SK-N-SH (cell line): ENCODE measurements at places on chromosomes 7 and 10. TPM values are rescaled to one million over a fixed set of nuclear protein-coding genes. Genes with fewer than 3 reads are reported as not detected.
A peak's percentile ranks its signal among the peaks of the same experiment; 100 is the strongest.

- DNase-seq: no peak
- H3K36me3 ChIP-seq: peaks cover 41% of the 10 kb centered on the region
- H3K4me3 ChIP-seq: no peak overlapping the region
- no peaks in the 10 kb centered on the region for H3K27me3 ChIP-seq
These were observed 73.6 kb upstream of the DNAJB6 start for GRCh38 chr7:157263156-157263555.

DNA sequence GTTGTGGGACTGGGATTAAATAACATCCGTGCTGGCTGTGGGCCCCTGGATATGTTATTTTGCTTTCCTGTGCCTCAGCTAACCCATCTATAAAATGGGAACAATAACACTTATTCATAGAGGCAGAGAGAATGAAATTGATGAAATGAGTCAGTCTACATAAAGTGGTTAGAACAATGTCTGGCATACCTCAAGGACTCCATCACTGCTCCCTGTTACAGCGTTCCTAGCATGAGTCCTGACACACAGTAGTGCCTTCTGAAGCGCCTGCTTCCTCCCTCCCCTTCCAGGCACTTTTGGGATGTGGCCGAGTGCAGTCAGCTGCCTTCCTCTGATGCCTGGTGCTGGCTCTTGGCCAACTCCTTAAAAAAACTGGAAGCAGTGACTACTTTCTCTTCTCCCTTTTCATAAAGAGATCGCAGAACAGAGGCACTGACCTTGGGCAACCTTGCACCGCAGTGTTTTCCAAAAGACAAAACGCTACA, 108.4 kb upstream of the ZMIZ1 start:
- no peaks in the 10 kb centered on the region for H3K36me3 ChIP-seq
- H3K4me3 ChIP-seq: no peak overlapping the region
- no peaks in the 10 kb centered on the region for H3K27me3 ChIP-seq
- no peak for DNase-seq
- H3K27ac ChIP-seq: no peak overlapping the region
- peaks cover 23% of the 10 kb centered on the region for H3K4me1 ChIP-seq

ATAD1 gene
- 13.5 and 21.0 TPM in 2 replicates for polyA plus RNA-seq

DNA sequence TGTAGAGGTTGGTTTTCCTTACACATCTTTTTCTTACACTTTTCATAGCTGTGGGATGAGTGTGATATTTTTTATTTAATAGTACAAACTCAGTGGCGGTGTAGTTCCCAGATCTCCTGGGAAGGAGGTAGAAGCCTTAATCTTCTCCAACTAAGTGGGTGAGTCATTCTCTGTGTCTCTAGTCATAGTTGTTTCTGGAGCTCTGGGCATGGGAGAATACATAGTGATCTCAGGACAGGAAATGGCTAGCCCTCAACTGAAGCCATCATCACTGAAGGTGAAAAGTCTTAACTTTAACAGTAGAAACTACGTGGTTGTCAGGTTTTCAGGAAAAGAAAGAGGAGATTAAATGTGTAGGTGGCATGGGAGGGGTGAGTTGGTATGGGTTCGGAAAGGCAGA, 319.4 kb upstream of the FZD8 start:
- no peaks in the 10 kb centered on the region for H3K27me3 ChIP-seq
- no peak overlapping the region for H3K4me3 ChIP-seq
- DNase-seq: no peak
- no peaks in the 10 kb centered on the region for H3K4me1 ChIP-seq

DNA sequence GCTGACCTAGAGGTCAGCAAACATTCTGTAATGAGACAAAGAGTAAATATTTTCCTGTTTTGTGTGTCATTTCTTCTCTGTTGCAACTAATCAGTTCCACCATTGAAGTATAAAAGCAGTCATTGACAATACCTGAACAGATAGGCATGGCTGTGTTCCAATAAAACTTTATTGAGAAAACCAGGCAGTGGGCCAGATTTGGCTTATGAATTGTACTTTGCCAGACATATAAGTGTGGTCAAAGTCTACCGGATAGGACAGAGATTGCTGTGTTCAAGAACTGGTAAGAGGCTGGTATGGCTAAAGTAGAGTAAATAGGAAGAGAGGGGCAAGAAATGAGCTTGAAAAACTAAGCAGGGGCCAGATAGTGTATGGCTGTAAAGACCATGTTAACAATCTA, 38.3 kb upstream of the TAC1 start:
- no peaks in the 10 kb centered on the region for H3K36me3 ChIP-seq
- H3K27me3 ChIP-seq: no peaks in the 10 kb centered on the region
- H3K4me3 ChIP-seq: no peak overlapping the region
- DNase-seq: no peak
- H3K27ac ChIP-seq: no peak overlapping the region

DNA sequence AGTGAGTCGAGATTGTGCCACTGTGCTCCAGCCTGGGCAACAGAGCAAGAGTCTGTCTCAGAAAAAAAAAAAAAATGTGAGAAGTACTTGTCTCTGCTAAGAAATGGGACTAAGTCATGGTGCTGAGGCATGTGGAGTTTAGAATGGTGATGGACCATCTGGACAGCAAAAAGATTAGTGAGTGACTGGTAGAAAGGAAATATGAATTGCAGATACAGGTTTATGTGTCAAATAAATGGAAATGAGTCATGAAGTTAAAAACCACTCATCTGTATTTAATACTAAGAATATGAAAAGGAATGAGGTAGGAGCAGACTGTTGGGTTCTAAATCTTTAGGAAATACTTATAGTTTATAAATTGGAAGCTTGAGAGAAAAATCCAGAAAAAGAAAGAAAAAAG, 625.7 kb upstream of the ANKRD30A start:
- no peak for DNase-seq
- H3K27ac ChIP-seq: peak overlapping the region; percentile 36; the same call in 1 of the 2 replicates
- no peaks in the 10 kb centered on the region for H3K27me3 ChIP-seq
- H3K36me3 ChIP-seq: no peaks in the 10 kb centered on the region

- peaks cover 6% of the 10 kb centered on the region for H3K4me1 ChIP-seq
- no peak for DNase-seq
- H3K27me3 ChIP-seq: no peaks in the 10 kb centered on the region
- no peak overlapping the region for H3K4me3 ChIP-seq
- H3K27ac ChIP-seq: no peak overlapping the region
- peaks cover 12% of the 10 kb centered on the region for H3K36me3 ChIP-seq
These were observed 54.1 kb downstream of the BBS9 start for GRCh38 chr7:33183504-33183903.

DNA sequence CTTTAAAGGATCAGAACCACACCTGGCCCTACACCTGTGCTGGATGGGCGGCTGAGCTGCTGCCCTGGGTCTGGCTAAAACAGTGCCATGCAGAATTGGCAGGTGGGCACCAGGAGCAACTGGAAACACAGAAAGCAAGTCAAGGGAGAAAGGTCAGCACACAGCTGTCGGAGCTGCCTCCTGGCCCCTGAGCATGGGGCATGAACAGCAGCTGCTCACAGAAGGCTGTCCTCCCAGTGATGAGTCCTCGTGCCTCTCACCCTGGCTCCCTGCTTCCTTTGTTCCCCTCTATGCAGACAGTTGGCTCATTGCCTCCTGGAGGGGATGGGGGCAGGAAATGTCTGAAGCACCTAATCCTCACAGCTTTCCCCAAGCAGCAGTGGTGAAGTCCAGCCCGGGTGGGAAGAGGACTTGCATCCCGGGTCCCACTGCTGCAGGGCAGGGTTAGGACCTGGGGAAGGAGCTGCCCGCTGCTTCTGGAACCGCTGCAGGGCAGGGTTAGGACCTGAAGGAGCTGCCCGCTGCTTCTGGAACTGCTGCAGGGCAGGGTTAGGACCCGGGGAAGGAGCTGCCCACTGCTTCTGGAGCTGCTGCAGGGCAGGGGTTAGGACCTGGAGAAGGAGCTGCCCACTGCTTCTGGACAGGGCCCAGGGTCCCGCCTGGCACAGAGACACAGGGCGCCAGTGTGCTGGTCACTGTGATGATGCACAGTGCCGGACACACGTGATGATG, 37.3 kb downstream of the VIPR2 start:
- no peak overlapping the region for H3K27ac ChIP-seq
- H3K4me3 ChIP-seq: no peak overlapping the region
- DNase-seq: no peak
- no peaks in the 10 kb centered on the region for H3K4me1 ChIP-seq

GRCh38 chr10:31782701-31783100, 145.9 kb downstream of the ARHGAP12 start:
- no peak overlapping the region for H3K27ac ChIP-seq
- no peak overlapping the region for H3K4me3 ChIP-seq
- peaks cover 10% of the 10 kb centered on the region; the same call in 1 of the 2 replicates for H3K4me1 ChIP-seq
- H3K36me3 ChIP-seq: no peaks in the 10 kb centered on the region
- no peak for DNase-seq

DNA sequence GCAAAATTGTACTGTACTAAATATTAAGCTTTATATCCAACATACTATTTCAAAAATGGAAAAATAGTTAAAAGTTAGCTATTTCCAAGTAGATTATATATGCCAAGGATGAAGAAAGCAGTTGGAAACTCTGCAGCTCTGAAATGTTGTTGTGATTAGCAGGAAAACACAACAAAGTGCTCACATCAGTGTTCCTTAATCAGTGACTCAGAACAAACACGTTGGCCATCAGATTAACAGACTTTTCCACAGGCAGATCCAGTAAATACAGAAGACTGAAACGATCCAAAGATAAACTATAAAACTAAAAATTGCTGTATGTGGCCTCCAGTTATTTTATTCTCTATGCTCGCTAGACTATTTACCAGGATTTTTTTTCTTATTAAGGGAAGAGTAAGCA, 99.6 kb upstream of the SEMA3D start:
- no peaks in the 10 kb centered on the region for H3K4me1 ChIP-seq
- H3K4me3 ChIP-seq: no peak overlapping the region
- H3K36me3 ChIP-seq: no peaks in the 10 kb centered on the region
- H3K27me3 ChIP-seq: no peaks in the 10 kb centered on the region
- H3K27ac ChIP-seq: no peak overlapping the region

DNA sequence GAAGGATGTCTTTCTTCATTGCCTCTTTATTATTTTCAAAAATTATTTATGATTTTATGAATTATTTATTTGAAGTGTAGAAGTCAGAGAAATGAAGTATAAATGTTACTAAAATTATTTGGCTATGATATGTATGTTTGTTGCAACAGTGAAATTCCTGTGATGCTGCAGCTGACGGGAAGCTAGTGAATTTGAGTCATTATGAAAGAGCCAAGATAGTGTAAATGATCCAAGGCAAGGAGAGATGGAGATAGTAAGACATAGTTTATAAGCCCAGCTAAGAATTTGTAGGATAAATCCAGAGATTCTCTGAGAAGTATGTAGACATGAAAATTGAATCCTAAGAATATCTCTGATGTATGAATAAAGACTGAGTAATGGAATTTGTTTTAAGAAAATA, 30.8 kb downstream of the CASD1 start:
- H3K27me3 ChIP-seq: no peaks in the 10 kb centered on the region
- peaks cover 81% of the 10 kb centered on the region for H3K36me3 ChIP-seq
- peaks cover 3% of the 10 kb centered on the region; the same call in 1 of the 2 replicates for H3K4me1 ChIP-seq
- no peak overlapping the region for H3K27ac ChIP-seq
- no peak overlapping the region for H3K4me3 ChIP-seq
- DNase-seq: no peak

- no peak overlapping the region for H3K27ac ChIP-seq
- no peak overlapping the region for H3K4me3 ChIP-seq
- no peaks in the 10 kb centered on the region for H3K4me1 ChIP-seq
- no peaks in the 10 kb centered on the region for H3K27me3 ChIP-seq
- H3K36me3 ChIP-seq: no peaks in the 10 kb centered on the region
These were observed 30.6 kb downstream of the CISD1 start for GRCh38 chr10:58299580-58299979.

DNA sequence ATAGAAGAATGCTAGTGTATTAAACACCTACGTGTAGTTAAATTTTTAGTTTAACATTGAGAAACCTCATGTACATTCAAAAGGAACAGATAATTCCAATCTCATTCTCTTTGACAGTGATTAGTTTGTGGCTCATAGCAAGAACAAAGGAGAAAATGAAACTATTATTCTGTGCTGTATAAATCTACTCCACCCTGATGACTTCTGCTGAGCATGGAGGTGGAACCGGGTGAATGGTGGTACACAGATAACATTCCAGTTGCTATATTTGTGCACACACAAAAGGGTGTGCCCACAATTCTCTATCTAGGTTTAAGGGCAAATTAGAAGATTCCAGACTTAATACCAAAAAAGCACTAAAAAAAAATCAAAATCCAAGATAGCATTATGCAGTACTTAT, 17.0 kb upstream of the RALA start:
- peaks cover 25% of the 10 kb centered on the region; the same call in 1 of the 2 replicates for H3K4me1 ChIP-seq
- no peaks in the 10 kb centered on the region for H3K27me3 ChIP-seq
- no peak overlapping the region for H3K27ac ChIP-seq
- no peak overlapping the region for H3K4me3 ChIP-seq
- no peak for DNase-seq

DNA sequence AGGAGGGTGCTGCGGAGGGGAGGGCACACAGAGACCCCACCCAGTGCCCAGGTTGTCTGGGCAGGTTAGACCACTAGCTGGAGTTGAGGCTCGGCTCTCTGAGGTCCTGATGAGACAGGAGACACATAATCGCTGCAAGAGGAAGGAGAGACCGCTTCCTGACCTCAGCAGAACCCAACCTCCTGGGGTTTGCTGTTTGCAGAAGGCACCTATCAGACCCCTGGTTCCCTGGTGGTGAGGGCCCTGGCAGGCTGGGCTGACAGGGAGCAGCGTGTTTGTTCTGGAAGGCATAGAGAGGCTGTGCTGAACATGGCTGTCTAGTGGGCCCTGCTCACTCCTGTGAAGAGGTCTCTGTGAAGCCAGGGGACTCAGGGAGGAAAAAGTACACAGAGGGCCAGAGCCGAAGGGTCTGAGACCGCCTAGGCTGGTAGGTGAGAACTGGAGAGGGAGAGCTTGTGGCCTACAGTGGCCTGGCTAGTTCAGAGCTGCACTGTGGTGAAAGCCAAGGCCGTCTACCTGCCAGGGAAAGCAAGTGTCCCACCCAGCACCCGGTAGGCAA, 39.4 kb upstream of the NPFFR1 start:
- H3K36me3 ChIP-seq: no peaks in the 10 kb centered on the region
- no peak overlapping the region for H3K27ac ChIP-seq
- no peak overlapping the region for H3K4me3 ChIP-seq
- H3K27me3 ChIP-seq: no peaks in the 10 kb centered on the region
- H3K4me1 ChIP-seq: peaks cover 22% of the 10 kb centered on the region; the same call in 1 of the 2 replicates

GHRHR gene
- polyA plus RNA-seq: not detected in 2 replicates

- H3K36me3 ChIP-seq: no peaks in the 10 kb centered on the region
- DNase-seq: no peak
- no peaks in the 10 kb centered on the region for H3K27me3 ChIP-seq
- H3K27ac ChIP-seq: no peak overlapping the region
These were observed 329.3 kb downstream of the ELMO1 start for GRCh38 chr7:37119296-37119860.

- H3K27ac ChIP-seq: peak overlapping the region; percentile 24; the same call in 1 of the 2 replicates
- H3K4me3 ChIP-seq: no peak overlapping the region
- no peak for DNase-seq
- H3K36me3 ChIP-seq: peaks cover 80% of the 10 kb centered on the region
- H3K27me3 ChIP-seq: no peaks in the 10 kb centered on the region
- H3K4me1 ChIP-seq: peaks cover 2% of the 10 kb centered on the region; the same call in 1 of the 2 replicates
These were observed 14.3 kb upstream of the NPM3 start for GRCh38 chr10:101797403-101798059.

- DNase-seq: peak; percentile 69
- no peak overlapping the region for H3K27ac ChIP-seq
- peaks cover 98% of the 10 kb centered on the region for H3K27me3 ChIP-seq
- H3K36me3 ChIP-seq: no peaks in the 10 kb centered on the region
These were observed 2.8 kb downstream of the SP8 start for GRCh38 chr7:20783700-20784387.

CRYGN gene
- not detected in 2 replicates for polyA plus RNA-seq
